HuH-7.5 (cell line): ENCODE measurements at places on chromosomes 7 and 10.

DNA sequence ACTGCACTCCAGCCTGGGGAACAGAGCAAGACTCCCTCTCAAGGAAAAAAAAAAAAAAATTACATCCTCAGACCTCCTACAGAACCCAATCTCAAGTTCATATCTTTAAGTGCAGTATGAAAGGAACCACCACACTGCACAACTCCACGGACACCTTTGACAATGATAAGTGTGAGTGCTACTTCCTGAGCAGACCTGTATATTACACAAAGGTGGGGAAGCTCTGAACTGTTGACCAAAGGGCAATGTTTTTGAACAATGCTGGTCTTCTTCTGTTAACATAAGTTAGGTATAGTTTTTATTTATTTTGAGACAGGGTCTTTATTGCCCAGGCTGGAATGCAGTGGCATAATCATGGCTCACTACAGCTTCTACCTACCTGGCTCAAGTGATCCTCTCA, 54.1 kb upstream of the RNF148 start:
- no peak for DNase-seq

DNA sequence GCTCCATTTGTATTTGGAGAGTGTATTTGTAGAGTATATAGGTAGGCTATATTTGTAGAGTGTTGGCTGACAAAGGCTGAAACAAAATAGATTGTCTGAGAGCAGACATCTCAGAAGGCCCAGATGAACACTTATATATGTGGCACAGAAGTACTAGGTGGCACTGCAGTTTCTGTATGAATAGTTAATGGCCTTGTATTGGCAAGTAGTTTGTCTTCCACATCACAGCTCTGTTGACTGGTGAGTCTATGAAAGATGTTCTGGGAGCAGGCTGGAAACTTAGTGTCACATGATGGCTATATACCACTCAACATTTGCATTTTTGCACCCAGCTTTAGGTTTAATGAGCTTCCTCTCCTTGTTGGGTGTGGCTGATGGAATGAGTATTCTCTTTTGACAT, 51.9 kb downstream of the CCNY start:
- DNase-seq, result no peak

DNA sequence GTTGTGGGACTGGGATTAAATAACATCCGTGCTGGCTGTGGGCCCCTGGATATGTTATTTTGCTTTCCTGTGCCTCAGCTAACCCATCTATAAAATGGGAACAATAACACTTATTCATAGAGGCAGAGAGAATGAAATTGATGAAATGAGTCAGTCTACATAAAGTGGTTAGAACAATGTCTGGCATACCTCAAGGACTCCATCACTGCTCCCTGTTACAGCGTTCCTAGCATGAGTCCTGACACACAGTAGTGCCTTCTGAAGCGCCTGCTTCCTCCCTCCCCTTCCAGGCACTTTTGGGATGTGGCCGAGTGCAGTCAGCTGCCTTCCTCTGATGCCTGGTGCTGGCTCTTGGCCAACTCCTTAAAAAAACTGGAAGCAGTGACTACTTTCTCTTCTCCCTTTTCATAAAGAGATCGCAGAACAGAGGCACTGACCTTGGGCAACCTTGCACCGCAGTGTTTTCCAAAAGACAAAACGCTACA, 108.4 kb upstream of the ZMIZ1 start:
- DNase-seq, result no peak

GRCh38 chr10:9819756-9820494, 1197.7 kb upstream of the CELF2 start:
- DNase-seq, result no peak

- DNase-seq, result no peak
These were observed 38.7 kb downstream of the RAB18 start for GRCh38 chr10:27542812-27543211.

- DNase-seq, result no peak
These were observed 74.6 kb downstream of the ORC5 start for GRCh38 chr7:104133238-104133637.

GRCh38 chr10:72928798-72929197, 25.8 kb downstream of the PLA2G12B start:
- DNase-seq, result no peak

DNA sequence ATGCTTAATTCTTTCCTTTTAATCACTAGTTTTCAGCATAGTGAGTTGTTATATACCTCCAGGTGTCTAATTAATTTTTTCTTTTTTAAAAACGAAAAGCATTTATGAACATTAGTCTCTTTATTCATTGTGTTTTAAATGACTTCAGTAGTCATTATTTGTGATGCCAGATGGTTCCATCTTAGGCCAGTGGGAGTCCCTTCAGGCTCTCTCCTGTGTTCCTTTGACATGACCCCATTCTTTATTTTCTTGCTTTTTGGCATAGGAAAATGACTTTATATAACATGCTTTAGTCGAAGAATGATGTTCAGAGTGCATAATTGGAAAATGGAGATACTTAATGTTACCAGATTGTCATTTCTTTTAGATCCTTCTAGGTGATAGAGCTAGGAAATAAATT, 24.4 kb downstream of the MKLN1 start:
- DNase-seq, result no peak

GRCh38 chr10:42942279-42942950, 134.5 kb upstream of the RET start:
- no peak for DNase-seq

- no peak for DNase-seq
These were observed 41.9 kb downstream of the CYCS start for GRCh38 chr7:25083201-25083600.
